Spinal cord (tissue), 10 donors: ENCODE measurements at places on chromosomes 11 and 22. TPM values are rescaled to one million over a fixed set of nuclear protein-coding genes. Genes with fewer than 3 reads are reported as not detected.

Gene ENTHD1
- not detected for polyA plus RNA-seq

Gene CKAP5
- 119 TPM for polyA plus RNA-seq

Gene F2
- polyA plus RNA-seq = 0.29 TPM

Gene RIMBP3B
- polyA plus RNA-seq = not detected

Gene SHANK3
- 32.2 TPM for polyA plus RNA-seq

Gene RTN4R
- polyA plus RNA-seq = 25.9 TPM

Gene OR8G1
- not detected for polyA plus RNA-seq

Gene SPINDOC
- 29.6 TPM for polyA plus RNA-seq

Gene ANO3
- polyA plus RNA-seq = 3.9 TPM

Gene MAP6
- polyA plus RNA-seq = 190 TPM

Gene APOBEC3A
- polyA plus RNA-seq = not detected

Gene ZNRF3
- 12.3 TPM for polyA plus RNA-seq

Gene OR6T1
- polyA plus RNA-seq = not detected

Gene PTGDR2
- 3.8 TPM for polyA plus RNA-seq

Gene RAB3IL1
- 30.3 TPM for polyA plus RNA-seq

Gene TMPRSS13
- polyA plus RNA-seq = 0.32 TPM

Gene SYCE3
- polyA plus RNA-seq = not detected

Gene LUZP2
- 147 TPM for polyA plus RNA-seq

Gene MMP12
- polyA plus RNA-seq = not detected

Gene PICALM
- polyA plus RNA-seq = 147 TPM

Gene TP53I11
- 51.0 TPM for polyA plus RNA-seq

Gene OR51I2
- polyA plus RNA-seq = not detected

Gene FAM83F
- 0.67 TPM for polyA plus RNA-seq

Gene MUC5AC
- 0.02 TPM for polyA plus RNA-seq

Gene ABCC8
- 24.1 TPM for polyA plus RNA-seq

Gene ASRGL1
- 63.1 TPM for polyA plus RNA-seq

Gene ACRV1
- 3.8 TPM for polyA plus RNA-seq

Gene CCDC73
- 0.36 TPM for polyA plus RNA-seq

Gene RAB38
- 2.3 TPM for polyA plus RNA-seq

Gene P2RX6
- polyA plus RNA-seq = 3.7 TPM

Gene MPZL3
- 1.6 TPM for polyA plus RNA-seq

Gene FAM180B
- 1.5 TPM for polyA plus RNA-seq

Gene RIMBP3C
- 0.83 TPM for polyA plus RNA-seq

Gene DGKZ
- 69.7 TPM for polyA plus RNA-seq

Gene OPCML
- polyA plus RNA-seq = 65.1 TPM

Gene OR52R1
- polyA plus RNA-seq = not detected

Gene FZD4
- 6.6 TPM for polyA plus RNA-seq

Gene TECTA
- 5.5 TPM for polyA plus RNA-seq

Gene ZNF280B
- 4.0 TPM for polyA plus RNA-seq
